ENCODE measurements at places on chromosomes 12 and 14.
A peak's percentile ranks its signal among the peaks of the same experiment; 100 is the strongest.

GRCh38 chr14:56592746-56593544 lies 13.3 kb downstream of the TMEM260 start:
- DNase-seq = no peak

- no peak for DNase-seq
Measured at GRCh38 chr12:75481013-75481705, 604 bp downstream of the GLIPR1 start.

DNA sequence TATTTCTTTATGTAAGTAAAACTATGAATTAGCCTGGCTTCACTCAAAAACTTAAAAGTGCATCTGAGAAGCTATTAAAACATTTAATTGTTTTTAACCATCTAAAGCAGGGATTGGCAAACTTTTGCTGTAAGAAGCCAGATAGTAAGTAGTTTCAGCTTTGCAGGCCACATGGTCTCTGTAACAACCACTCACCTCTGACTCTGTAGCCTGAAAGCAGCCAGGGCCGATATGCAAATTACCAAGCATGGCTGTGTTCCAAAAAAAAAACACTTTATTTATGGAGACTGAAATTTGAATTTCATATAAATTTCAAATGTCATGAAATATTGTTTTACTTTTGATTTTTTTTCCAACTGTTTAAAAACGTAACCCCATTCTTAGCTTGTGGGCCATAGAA lies 95.3 kb downstream of the CIT start:
- DNase-seq = no peak

GRCh38 chr14:89509891-89510290 lies 92.9 kb upstream of the FOXN3 start:
- no peak for DNase-seq

GRCh38 chr12:46177837-46178608 lies 90.8 kb downstream of the SLC38A1 start:
- no peak for DNase-seq

DNA sequence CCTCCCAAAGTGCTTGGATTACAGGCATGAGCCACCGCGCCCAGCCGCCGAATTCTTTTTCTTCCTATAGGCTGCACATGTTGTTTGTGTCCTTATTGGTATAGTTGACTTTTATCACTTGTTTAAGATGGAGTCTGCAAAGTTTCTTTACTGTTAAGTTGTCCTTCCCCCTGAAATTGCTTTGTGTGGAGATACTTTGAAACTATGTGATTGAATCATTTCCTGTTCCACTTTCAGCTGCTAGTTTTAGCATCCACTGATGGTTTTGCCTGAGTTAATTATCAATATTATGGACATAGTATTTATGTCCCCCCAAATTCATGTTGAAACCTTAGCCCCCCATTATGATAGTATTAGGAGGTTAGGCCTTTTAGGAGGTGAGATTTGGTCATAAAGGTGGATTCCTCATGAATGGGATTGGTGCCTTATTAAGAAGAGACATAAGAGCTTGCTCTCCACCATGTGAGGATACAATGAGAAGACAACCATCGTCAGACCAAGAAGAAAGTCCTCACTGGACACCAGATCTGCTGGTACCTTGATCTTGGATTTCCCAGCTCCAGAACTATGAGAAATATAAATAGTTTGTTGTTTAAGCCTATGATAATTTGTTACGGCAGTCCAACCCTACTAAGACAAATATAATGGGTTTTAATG lies 34.9 kb downstream of the PPHLN1 start:
- no peak for DNase-seq

- no peak for DNase-seq
Measured at GRCh38 chr12:98156697-98157096, 358.7 kb upstream of the TMPO start.

DNA sequence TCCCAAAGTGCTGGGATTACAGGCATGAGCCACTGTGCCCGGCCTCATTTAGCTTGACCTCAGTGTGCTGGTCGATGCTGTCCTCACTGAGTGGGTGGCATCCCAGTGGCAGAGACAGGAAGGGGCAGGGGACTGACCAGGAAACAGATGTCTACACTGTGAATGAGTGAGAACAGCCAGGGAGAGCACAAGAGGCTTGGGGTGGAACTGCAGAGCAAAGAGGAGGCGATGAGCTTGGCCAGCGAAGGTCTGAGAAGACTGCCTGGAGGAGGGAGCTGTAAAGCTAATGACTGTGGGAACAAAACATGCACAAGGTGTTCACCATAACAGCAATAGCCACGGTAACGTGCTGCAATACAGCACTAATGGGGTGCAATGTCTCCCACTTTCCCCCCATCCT lies 57.2 kb upstream of the BEGAIN start:
- no peak for DNase-seq

- DNase-seq = no peak
Measured at GRCh38 chr12:10448236-10448635, 4.9 kb downstream of the KLRC1 start.

DNA sequence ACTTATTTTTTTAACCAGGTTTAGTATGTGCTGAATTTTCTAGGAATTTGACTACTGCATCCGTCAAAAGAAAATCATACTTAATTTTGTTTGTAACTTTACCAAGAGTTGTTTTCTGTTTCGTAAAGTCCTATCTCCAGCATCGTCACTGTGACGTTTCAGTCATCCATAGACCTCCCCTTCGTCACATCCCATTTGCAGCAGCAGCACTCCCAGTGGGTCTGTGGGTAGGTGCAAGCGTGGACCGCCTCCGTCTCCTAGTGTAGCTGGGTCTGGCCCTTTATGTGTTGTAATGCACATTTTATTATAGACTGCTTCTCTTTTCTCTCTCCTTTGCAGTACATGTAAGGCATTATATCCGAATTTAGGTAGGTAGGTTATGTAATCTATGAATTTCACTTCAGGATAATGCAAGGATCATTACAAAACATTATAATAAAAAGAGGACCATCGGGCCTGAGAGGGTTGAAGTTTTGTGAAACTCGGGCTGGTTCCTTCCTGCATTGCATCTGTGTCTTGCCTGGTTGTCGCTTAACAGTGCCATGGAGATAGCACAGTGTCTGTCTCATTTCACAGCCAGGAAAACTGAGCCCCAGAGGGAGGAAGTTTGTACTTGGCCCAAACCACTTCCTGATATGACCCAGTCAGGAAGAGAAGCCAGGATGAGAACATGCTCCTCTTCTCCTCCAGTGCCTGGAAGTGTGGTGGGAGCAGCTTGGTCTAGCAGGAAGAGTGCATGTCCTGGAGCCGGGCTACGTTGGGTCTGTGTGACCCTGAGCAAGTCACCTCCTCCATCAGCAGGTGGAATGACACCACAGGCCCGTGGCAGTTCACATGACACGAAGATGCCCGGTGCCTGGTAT lies 41.3 kb downstream of the EVL start:
- no peak for DNase-seq

DNA sequence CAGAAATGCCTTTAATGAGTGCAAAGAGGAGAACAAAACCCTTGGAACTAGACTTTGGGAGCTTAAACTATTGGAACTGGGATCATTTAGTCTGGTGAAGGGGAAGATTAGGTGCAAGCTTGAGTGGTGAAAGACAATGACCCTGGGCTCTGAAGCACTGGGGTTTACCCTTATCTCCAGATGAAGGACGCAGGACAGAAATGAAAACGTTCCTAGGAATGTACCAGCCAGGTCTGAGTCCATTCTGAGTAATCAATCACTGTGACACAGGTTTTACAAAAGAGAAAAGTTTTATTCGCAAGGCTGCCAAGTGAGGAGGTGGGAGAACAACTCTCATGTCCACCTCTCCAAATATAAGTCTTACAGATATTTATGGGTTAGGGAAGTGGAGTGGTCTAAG lies 249.1 kb downstream of the LRIG3 start:
- no peak for DNase-seq

DNA sequence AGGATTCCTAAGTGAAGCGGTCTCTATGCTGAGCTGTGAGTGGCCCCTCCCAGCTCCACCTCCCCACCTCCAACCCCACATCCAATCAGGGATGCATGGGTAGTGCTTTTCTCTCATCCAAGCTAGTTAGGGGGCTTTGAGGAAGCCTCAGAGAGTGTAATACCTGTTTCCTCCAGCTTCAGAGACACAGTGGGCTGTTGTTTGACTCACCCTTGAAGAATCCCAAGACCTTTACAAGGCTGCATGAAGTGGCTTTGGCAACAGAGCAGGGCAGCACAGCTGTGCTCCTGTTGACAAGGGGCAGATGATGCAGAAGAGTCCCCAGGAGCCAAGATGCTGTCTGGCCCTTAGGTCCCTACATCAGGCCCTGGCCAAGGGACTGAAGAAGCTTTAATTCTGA lies 27.1 kb upstream of the CLMN start:
- peak; percentile 37 for DNase-seq

DNA sequence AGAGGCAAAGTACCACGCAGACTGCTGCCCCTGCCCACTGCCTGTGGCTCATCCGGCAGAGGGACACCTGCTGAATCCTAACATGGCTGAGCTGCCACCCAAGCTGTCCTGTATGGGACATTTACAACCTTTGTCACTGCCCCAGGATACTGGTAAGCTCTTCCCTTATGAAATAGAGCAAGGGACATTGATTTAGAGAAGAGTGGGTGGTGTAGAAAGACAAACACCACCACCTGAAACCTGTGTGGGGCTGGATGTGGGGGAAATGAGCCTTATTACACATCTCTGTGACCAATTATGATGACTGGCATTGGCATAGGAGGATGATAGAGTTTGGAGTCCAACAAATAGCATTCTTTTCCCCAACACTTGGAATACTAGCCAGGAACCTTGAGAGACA lies 81.2 kb upstream of the GZMB start:
- no peak for DNase-seq

DNA sequence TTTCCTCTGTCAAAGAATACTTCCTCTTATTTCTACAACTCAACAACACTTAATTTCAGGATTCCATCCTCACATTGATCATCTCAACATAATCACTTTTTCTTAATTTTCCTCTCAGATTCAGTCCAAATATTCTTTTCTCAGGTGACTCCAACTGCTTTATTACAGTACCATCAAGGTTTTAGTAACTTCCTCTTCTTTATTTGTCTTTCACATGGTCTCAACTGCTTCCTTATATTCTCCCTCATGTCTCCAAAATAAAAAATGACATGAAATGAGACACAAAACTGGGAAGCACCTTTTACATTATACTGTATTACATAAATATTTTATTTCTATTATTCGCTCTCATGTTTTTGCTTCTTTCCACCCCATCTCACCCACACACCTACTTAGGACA lies 55.5 kb downstream of the PPP2R5E start:
- no peak for DNase-seq

- no peak for DNase-seq
Measured at GRCh38 chr12:24752763-24753462, 196.0 kb downstream of the BCAT1 start.

DNA sequence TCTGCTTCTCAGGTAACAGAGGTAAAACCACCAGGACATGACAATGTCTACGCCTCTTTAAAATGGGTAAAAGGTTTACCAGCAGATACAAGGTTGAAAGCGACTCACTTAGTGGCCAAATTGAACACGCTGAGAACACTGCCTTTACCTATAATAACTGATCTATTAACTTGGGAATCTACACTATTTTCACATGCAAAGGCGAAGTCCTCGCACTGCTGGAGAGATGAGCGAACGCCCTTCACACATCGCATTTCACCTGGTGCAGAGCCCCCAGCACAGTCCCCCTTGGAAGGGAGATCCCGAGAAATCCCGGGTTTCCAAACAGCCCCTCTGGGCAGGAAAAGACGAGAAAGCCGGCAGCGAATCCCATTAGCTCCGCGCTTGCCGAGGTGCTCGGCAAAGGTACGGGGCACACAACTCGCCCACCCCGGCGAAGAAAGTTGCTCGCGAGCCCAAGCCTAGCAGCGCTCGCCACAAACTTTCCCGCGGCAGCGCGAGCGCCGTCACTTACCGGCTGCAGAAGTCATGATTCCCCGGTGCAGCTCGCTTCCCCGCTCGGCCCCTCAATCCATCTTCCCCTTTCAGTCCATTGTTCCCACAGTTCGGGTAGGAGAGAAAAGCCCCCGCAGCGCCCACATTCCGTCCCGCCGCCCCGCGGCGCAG lies 423 bp downstream of the FGD6 start:
- DNase-seq = peak; percentile 83

- no peak for DNase-seq
Measured at GRCh38 chr12:123608182-123608581, 6.3 kb downstream of the DDX55 start.

DNA sequence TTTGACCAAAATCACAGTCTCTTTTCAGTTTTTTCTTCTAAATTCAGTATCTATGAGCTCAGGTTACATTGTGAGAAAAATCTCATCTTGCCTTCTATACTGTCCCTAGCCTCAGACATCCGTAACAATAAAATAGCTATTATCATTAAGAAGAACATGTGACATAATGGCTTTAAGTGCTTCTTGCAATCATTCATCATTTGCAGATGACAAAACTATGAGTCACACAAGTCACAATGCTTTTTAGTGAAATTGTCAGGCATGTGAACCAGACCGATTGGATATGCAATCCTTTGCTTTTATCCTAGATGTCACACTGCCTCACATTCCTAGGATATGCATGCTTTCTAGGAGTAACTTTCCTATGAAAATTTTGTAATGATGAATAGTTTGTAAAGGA lies 313.1 kb downstream of the SLC6A15 start:
- DNase-seq = no peak

DNA sequence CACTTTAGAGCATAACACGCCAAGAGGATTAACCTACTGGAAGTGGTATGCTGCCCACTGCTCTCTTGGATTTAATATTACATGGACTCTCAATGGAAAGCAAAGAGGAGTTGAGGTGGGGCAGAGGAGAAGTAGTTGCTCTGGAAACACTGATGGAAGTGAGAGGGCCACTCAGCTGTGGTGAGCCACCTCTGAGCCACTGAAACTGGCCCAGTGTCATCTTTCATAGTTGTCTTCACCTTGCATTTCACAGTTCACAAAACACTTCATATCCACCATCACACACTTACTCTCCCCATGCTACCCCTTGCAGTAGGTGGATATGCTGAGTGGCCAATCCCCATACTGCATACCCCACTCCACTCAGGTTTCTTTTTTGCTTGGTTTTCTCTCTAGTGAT lies 12.2 kb upstream of the PCED1B start:
- no peak for DNase-seq

- DNase-seq = no peak
Measured at GRCh38 chr12:1530592-1531152, 63.7 kb downstream of the FBXL14 start.

DNA sequence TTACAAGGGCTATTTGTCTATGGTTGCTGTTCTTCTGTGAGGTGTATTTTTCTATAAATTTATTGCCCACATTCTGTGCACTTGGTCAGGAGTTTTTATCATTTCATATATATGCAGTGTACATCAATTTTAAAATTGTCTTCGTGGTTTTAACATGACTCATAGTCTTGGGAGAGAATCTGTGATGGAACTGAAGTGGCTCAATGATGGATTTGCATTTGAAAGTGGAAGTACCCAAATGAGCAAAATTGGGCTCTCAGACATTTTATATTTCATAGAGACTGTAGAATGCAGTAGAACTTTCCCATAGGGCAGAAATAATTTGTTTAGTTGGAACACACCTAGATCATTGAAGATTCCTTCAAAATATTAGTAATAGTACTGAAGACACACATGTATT lies 1.9 kb upstream of the SCFD1 start:
- no peak for DNase-seq

GRCh38 chr12:103571286-103571685 lies 15.8 kb upstream of the STAB2 start:
- DNase-seq = no peak
